ENCODE measurements at places on chromosomes 12 and 14.

- DNase-seq: peak; percentile 29
Observed at GRCh38 chr12:126807312-126807865, 1459.6 kb upstream of the TMEM132C start.

- DNase-seq: no peak
Observed at GRCh38 chr12:30117483-30117882, 333.7 kb upstream of the TMTC1 start.

DNA sequence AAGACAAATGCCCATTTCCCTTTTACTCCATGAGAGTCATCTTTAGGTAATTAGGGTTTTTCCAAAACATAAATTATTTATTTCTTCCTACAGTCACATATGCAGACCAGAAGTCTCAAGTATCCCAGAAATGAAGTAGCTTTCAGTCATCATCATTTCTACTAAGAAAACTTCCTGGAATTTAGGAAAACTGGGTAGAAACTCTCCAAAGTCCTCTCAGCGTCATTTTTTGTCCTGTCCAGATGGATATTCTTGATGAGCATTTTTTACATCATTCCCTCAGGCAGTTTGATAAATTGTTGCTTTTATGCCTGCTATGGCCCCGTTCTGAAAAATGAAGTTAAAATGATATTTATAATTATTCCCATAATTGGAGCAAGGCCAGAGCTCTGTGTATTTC, 93.9 kb upstream of the DCN start:
- DNase-seq: no peak

- no peak for DNase-seq
Observed at GRCh38 chr12:12548713-12549112, 13.9 kb downstream of the DUSP16 start.

GRCh38 chr14:97697772-97698171, 900.6 kb downstream of the VRK1 start:
- DNase-seq: no peak

DNA sequence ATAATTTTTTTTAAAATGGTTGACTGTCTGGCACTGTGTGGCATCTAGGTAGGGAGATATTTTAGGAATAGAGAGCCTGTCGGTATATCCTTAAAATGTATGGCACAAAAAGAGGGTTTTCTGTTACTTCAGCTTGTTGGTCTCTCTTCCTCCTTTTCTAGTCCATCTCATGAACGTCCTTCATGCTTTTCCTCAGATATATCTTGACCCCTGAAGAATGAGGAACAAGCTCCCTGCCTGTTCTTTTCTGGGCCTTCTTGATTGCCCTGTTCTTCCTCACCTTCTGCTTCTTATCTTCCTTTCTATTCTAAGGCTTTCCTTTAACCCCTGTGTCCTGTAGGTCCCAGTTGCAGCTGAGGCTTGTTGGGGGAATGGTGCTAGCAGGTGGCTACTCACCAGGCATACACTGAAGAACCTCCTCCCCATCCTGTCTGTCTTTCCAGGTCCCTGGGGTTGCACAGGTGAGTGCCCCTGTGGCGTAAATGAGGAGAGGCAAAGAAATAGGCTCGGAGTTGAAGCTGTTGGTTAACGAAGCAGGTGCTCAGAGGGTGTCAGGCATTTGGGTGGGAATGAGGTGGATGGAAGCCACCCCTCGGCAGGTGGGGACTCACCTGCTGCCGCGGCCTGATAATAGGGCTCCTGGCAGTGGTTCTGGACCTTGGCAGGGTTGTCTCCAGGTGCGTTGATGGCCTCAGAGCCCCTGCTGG, 7.2 kb upstream of the C1R start:
- no peak for DNase-seq

GRCh38 chr12:117805865-117806264, 162.9 kb downstream of the KSR2 start:
- no peak for DNase-seq

- DNase-seq: no peak
Observed at GRCh38 chr12:96045566-96045965, 10.2 kb upstream of the LTA4H start.

- no peak for DNase-seq
Observed at GRCh38 chr12:52847335-52848102, 1.3 kb downstream of the KRT78 start.

All from retina (tissue), 1 donor.